ENCODE measurements at places on chromosomes 6 and 20. TPM values are rescaled to one million over a fixed set of nuclear protein-coding genes. Genes with fewer than 3 reads are reported as not detected.

DNA sequence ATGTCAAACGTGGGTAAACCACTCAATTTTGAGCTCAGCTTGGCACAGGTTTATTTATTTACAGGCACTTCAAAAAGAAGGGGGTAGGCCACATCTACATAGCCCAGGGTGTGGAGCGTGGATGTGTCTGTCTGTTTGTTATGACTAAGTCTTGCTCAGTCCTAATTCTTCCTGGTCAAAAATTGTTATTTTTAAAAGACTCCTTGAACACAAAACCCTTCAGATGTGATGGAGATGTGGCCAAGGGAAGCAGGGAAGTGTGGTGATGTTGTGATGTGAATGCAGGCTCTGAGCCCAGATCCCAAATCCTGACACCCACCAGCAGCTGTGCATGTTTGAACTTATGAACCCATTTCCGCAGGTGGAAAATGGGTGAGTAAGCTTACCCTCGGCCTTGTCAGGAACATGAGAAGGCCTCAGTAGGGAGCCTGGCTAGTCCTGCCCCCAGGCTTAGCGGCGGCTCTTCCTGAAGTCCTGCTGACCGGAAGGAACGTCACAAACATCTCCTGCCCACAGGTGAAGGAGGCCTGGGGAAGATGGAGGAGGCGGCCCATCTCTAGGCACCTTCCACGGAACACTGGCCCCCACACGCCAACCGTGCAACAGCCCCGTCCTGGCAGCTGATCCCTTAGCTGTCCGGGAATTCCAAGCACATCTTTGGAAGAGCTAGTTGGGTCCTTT lies 119.7 kb downstream of the MYLK4 start:
- ATAC-seq, result no peak

CALHM4 gene
- total RNA-seq, result not detected

- ATAC-seq, result no peak
Observed at GRCh38 chr20:57686931-57687652, 22.7 kb downstream of the PMEPA1 start.

VGLL2 gene
- not detected for total RNA-seq

- no peak for ATAC-seq
Observed at GRCh38 chr6:42400061-42400760, 51.5 kb downstream of the TRERF1 start.

- peak; percentile 68 for ATAC-seq
Observed at GRCh38 chr6:16494793-16495192, 256.4 kb downstream of the GMPR start.

DNA sequence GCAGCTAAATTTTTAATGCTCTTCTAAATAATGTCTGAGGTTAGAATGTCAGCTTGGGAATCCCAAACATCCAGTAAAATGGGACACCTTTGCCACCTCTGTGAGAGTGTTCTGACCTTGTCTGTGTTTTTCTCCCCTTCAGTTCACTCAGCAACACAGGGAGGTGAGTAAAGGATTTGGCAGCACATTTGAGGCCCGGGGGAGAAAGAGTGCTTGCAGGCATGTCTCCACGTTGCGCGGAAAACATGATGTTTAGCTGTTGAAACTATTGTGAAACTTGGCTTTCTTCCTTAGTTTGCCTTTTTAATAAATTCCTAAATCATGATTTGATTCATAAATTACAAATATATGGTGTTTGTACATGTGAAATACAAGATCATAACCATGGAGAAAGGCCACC lies 707.8 kb upstream of the FLRT3 start:
- ATAC-seq, result no peak
